ENCODE measurements at places on chromosomes 1 and 21.

DNA sequence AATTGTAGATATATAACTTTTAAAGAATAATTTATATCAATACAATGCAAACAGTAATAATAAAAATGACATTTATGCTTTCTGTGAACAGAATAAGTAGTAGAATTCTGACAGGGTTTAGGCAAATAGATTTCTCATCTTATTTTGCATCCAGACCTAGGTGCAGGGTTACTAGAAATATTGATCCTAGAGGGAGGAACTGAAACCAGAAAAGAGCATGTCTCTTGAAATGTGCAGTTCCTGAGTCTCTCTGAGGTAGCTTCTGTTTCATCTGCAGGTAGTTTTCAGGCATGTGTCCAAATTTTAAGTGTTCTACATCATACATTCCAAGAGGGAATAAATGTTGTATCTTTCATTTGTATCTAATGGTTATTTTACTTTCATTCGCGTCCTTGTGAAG lies 631.9 kb upstream of the ADGRL4 start:
- no peak for DNase-seq

GRCh38 chr21:32364796-32365195 lies 28.0 kb downstream of the URB1 start:
- DNase-seq: no peak

DNA sequence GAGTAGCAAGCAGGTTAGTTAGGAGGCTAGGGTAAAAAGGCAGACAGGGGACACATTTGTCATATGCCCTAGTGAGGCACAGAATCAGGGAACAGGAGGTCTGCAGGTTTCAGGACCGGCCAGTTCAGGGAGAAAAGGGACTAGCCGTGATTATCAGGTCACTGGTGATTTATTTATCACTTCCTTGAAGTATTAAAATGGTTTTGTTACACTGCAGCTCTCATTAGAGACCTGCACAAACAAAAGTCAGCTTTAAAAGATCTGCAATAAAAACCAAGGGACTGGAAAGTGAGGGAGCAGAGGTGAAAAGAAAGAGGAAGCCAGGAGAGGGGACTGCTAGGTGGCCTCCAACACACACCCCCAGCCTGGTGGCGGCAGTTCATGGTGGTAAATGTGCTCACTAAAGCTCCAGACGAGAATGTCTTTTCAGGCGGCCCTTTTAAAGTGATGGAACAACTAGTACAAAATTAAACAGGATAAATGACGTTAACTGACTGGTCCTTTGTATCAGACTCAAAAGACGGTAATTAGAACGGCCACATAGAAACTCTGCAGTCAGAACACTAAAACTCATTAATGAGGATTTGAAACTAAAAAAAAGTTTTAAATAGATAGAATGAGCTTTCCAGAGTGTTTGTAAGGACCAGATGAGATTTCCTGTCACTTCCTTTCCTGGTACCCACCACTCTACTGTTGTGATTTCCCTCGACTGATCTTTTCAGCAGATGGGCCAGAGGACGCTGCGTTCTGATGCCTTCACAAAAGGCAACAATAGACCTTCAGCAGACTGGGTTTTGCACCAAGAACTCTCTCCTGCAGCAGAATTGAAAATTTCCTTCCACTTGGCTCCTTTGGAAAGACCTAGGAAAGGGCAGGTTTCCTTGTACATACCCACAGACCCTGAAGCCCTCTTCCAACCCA lies 136.8 kb downstream of the NTPCR start:
- DNase-seq: no peak

DNA sequence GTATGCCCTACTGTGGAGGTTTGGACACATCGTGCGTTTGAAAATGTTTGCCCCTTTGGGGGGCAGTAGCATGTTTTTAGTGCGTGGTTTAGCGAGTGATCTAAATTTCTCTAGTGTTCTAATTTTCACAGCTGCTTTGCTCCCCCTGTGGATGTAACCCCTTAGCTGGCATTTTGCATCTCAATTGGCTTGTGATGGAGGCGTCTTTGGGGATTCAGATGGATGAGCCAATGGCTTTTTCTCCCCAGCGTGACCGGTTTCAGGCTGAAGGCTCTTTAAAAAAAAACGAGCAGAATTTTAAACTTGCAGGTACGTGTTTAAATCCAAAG lies 836 bp downstream of the CDC7 start:
- DNase-seq: peak; percentile 73

GRCh38 chr1:167935216-167936067 lies 1.0 kb upstream of the DCAF6 start:
- peak; percentile 64 for DNase-seq

GRCh38 chr1:90357995-90358394 lies 359.1 kb downstream of the BARHL2 start:
- DNase-seq: no peak

Measured in SHP77 (cell line).